ENCODE measurements at places on chromosomes 3 and 15. TPM values are rescaled to one million over a fixed set of nuclear protein-coding genes. Genes with fewer than 3 reads are reported as not detected.
A peak's percentile ranks its signal among the peaks of the same experiment; 100 is the strongest.

DNA sequence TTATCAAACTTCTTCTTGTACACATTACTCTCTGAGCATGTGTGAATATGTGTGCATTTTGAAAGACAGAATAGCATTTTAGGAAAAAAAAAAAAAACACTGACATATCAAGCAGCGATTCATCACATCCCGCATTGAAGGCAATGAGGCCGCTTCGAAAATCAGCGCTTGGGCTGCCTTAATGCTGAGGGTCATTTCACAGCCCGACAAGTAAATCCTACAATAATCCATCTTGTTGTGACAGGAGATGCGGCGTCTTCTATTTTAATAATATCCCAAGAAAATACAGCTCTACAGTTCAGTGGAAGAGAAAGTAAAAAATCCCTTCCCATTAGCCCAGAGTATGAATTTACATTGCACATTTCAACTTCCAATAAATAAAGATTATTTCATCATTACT lies 389.2 kb upstream of the GRM7 start:
- H3K27ac ChIP-seq, result no peak overlapping the region
- H3K4me1 ChIP-seq, result no peaks in the 10 kb centered on the region
- DNase-seq, result no peak
- no peak overlapping the region for H3K4me3 ChIP-seq

Gene PLA2G4E
- total RNA-seq, result not detected

GRCh38 chr15:66982250-66982649 lies 83.2 kb upstream of the SMAD3 start:
- H3K27ac ChIP-seq, result no peak overlapping the region
- no peaks in the 10 kb centered on the region for H3K4me1 ChIP-seq
- no peak for DNase-seq

DNA sequence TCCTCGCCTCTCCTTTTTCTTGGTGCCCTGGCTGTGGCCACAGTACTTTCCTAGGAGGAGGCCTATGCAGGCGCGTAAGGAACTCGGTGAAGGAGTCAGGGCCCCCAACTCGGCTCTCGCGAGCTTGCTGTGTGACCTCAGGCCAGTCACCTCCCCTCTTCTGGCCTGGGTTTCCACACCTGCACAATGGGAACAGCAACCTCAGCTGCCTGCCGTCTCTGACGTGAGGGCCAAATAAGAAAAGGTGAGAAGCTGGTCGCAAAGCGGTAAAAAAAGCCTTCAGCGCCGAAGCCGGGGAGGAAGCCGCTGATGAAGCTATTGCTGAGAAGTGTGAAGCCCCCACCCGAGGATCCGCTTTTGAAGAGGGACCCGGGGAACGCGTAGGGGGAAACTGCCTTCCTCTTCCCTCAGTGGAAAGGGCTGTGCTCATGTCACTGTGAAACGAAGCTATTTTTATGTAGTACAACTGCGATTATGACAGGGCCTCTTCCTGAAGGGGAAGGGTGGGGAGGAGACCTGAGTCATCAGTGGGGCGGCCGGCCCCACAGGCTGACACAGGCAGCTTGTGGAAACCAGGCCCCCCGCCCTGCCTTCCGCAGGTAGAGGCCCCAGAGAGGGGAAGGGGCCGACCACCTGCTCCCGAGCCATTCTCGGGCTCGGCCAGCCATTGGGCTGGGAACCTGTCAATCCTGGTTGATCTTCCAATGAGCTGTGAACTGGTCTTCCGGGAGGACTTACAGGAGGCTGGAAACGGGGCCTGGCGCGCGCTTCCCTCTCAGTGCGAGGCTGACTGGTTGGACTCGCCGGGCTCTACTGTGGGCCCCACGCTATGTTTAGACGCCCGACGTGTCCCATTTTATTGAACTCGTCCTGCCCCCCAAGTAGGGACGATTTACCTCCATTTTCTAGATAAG lies 18.0 kb upstream of the ANKDD1A start:
- H3K4me3 ChIP-seq, result peak overlapping the region; percentile 91
- H3K36me3 ChIP-seq, result no peaks in the 10 kb centered on the region
- H3K27ac ChIP-seq, result peak overlapping the region; percentile 99
- H3K27me3 ChIP-seq, result no peaks in the 10 kb centered on the region
- peak; percentile 93 for DNase-seq

Gene CTXND1
- total RNA-seq, result not detected

GRCh38 chr3:171058058-171058457 lies 31.5 kb upstream of the SLC2A2 start:
- H3K27ac ChIP-seq, result no peak overlapping the region
- no peak overlapping the region for H3K4me3 ChIP-seq
- H3K36me3 ChIP-seq, result peaks cover 25% of the 10 kb centered on the region
- no peak for DNase-seq

GRCh38 chr3:181497358-181497757 lies 214.4 kb upstream of the SOX2 start:
- H3K27me3 ChIP-seq, result no peaks in the 10 kb centered on the region
- H3K4me3 ChIP-seq, result no peak overlapping the region
- DNase-seq, result no peak
- H3K36me3 ChIP-seq, result no peaks in the 10 kb centered on the region
- no peaks in the 10 kb centered on the region for H3K4me1 ChIP-seq
- no peak overlapping the region for H3K27ac ChIP-seq

DNA sequence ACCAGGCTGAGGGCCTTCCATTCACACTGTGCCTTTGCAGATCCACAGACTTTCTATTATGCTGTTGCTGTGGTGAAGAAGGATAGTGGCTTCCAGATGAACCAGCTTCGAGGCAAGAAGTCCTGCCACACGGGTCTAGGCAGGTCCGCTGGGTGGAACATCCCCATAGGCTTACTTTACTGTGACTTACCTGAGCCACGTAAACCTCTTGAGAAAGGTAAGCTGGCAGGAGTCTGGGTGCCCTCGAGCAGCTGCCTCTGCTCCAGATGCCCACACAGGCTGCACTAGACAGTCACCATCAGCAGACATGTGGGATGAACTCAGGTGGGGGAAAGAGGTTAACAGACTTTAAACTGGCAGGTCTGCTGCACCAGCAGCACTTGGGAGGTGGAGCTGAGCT lies 8.3 kb downstream of the TF start:
- H3K4me1 ChIP-seq, result no peaks in the 10 kb centered on the region
- DNase-seq, result no peak
- no peaks in the 10 kb centered on the region for H3K36me3 ChIP-seq
- no peak overlapping the region for H3K27ac ChIP-seq
- no peak overlapping the region for H3K4me3 ChIP-seq

GRCh38 chr15:85708402-85708941 lies 86.3 kb downstream of the KLHL25 start:
- no peak overlapping the region for H3K4me3 ChIP-seq
- H3K4me1 ChIP-seq, result peaks cover 57% of the 10 kb centered on the region
- H3K27me3 ChIP-seq, result no peaks in the 10 kb centered on the region
- DNase-seq, result no peak

DNA sequence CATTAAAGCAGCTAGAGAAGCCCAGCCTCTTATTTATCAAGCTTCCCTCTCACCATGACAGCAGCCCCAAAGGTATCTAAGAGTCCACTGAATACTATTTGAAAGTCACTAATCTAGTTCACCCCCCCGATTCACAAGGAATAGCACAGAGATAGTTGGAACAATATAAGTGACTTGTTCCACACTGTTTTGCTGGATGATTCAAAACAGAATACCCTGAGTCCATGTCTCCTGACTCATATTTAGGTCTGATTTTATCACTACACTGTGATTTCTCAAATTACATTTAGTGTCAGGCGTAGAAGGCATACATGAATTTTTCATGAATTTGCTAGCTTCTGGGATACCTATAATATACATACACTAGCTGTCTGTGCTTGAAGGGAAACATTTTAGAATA lies 18.7 kb upstream of the EOGT start:
- no peak overlapping the region for H3K4me3 ChIP-seq
- no peak overlapping the region for H3K27ac ChIP-seq
- H3K4me1 ChIP-seq, result no peaks in the 10 kb centered on the region

Gene LRRIQ4
- total RNA-seq, result not detected

GRCh38 chr15:38666865-38667510 lies 102.4 kb upstream of the RASGRP1 start:
- no peak for DNase-seq
- no peaks in the 10 kb centered on the region for H3K36me3 ChIP-seq
- no peaks in the 10 kb centered on the region for H3K27me3 ChIP-seq
- H3K4me3 ChIP-seq, result peak overlapping the region; percentile 21

- peaks cover 7% of the 10 kb centered on the region for H3K27me3 ChIP-seq
- no peaks in the 10 kb centered on the region for H3K36me3 ChIP-seq
- H3K27ac ChIP-seq, result no peak overlapping the region
- no peaks in the 10 kb centered on the region for H3K4me1 ChIP-seq
- DNase-seq, result no peak
Measured at GRCh38 chr3:73216310-73216709, 154.9 kb downstream of the EBLN2 start.

- H3K27me3 ChIP-seq, result peaks cover 10% of the 10 kb centered on the region
- H3K4me1 ChIP-seq, result no peaks in the 10 kb centered on the region
- no peak for DNase-seq
Measured at GRCh38 chr3:159786489-159787177, 202.0 kb upstream of the IL12A start.

DNA sequence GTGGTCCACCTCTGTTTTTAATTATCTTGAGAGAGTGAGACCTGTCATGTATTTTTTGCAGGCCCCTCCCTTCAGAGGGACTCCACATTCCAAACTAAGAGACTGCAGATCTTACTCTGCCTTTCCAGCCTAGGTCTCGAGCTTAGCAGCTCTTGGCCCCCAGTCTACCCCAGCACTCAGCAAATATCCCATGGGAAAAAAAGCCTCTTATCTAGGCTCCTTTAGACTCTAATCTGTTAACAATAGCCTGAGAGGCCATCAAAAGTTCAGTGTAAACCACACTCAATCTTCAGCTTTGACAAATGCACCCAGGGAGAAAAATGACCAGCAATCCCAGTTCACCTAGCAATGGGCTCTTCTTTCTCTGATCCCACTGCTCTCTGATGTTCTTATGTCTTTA lies 8.6 kb upstream of the BLM start:
- no peak for DNase-seq
- H3K4me1 ChIP-seq, result peaks cover 11% of the 10 kb centered on the region
- H3K36me3 ChIP-seq, result no peaks in the 10 kb centered on the region
- H3K27ac ChIP-seq, result no peak overlapping the region
- no peaks in the 10 kb centered on the region for H3K27me3 ChIP-seq

Gene FGF12
- not detected for total RNA-seq

Gene XCR1
- not detected for total RNA-seq

Gene UPK1B
- not detected for total RNA-seq

- no peak for DNase-seq
- peaks cover 5% of the 10 kb centered on the region for H3K27me3 ChIP-seq
- no peaks in the 10 kb centered on the region for H3K36me3 ChIP-seq
- no peaks in the 10 kb centered on the region for H3K4me1 ChIP-seq
- H3K27ac ChIP-seq, result no peak overlapping the region
Measured at GRCh38 chr15:61314427-61314826, 85.3 kb upstream of the RORA start.

DNA sequence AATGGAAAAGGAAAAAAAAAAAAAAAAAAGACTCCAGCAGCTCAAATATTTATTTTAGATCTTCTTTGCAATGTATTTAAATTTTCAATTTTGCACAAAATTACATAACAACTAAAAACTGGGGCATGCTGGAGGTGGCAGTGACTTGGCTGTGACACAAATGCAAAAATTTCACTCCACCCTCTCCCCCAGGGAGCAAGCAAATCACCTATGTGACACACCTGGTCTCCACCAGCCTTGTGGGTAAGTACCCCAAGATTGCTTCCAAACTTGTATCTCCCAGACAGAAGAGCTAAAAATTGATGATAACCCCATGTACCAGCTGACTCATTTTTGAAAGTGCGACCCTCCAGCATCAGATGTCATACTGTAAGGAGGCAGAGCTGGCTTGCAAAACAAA lies 32.0 kb downstream of the UBE3A start:
- H3K36me3 ChIP-seq, result peaks cover 42% of the 10 kb centered on the region
- DNase-seq, result no peak
- H3K27me3 ChIP-seq, result no peaks in the 10 kb centered on the region
- H3K4me1 ChIP-seq, result peaks cover 13% of the 10 kb centered on the region

DNA sequence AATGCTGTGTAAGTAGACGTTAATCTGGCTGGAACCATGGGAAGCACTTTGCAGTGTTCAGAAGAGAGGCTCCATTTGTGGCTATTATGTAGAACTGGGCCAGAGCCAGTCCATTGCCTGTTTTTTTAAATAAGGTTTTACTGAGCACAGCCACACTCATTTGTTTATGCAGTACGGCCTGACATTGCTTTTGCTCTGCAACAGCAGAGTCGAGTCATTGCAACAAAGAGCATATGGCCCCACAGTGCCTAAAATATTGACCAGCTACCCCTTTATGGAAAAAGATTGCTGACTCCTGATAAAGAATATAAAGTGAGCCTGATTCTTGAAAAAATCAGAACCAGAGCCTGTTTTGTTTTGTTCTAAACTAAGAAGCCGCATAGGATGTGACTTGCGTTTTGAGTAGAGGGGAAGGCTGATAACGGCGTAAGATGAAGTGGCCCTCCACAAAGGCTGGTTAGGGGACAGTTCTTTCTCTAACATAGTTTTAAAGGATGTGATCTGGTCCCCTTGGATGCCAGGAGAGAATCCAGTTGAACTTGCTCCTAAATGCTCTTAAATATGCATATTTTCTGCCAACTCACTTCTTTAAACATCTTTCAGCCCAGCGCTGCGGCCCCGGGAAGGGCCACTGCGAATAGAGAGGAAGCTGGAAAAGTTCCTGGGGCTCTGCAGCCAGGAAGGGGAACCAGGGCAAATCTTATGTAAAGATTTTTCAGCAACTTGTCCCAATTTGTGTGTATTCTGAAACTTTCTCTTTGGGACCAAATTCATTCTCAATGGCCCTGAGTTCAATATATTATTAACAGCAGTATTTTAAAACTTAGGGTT lies 64.5 kb downstream of the GLDN start:
- H3K4me3 ChIP-seq, result no peak overlapping the region
- H3K36me3 ChIP-seq, result no peaks in the 10 kb centered on the region
- H3K4me1 ChIP-seq, result no peaks in the 10 kb centered on the region
- H3K27me3 ChIP-seq, result peaks cover 13% of the 10 kb centered on the region

DNA sequence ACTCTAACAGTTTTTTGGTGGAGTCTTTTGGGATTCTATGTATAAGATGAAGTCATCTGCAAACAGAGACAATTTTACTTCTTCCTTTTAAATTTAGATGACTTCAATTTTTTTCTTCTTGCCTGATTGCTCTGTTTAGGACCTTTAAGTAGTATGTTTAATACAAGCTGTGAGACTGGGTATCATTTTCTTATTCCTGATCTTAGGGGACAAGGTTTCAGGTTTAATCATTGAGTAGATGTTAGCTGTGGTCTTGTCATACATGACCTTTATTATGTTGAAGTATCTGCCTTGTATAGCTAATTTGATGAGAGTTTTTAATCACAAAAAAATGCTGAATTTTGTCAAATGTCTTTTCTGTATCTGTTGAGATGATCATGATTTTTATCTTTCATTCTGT lies 20.6 kb downstream of the GRM2 start:
- peaks cover 2% of the 10 kb centered on the region for H3K27me3 ChIP-seq
- H3K36me3 ChIP-seq, result no peaks in the 10 kb centered on the region
- no peaks in the 10 kb centered on the region for H3K4me1 ChIP-seq
- no peak overlapping the region for H3K27ac ChIP-seq
- H3K4me3 ChIP-seq, result no peak overlapping the region
- no peak for DNase-seq

- no peaks in the 10 kb centered on the region for H3K36me3 ChIP-seq
- peaks cover 23% of the 10 kb centered on the region for H3K4me1 ChIP-seq
Measured at GRCh38 chr3:141373768-141374526, 5.6 kb downstream of the ZBTB38 start.

- H3K36me3 ChIP-seq, result no peaks in the 10 kb centered on the region
- H3K4me1 ChIP-seq, result no peaks in the 10 kb centered on the region
- no peak for DNase-seq
- H3K27ac ChIP-seq, result no peak overlapping the region
- no peaks in the 10 kb centered on the region for H3K27me3 ChIP-seq
Measured at GRCh38 chr15:74339371-74339770, 28.1 kb downstream of the CYP11A1 start.
